ENCODE measurements at places on chromosomes 3 and 15.
A peak's percentile ranks its signal among the peaks of the same experiment; 100 is the strongest.

GRCh38 chr3:10700821-10701220 lies 115.2 kb upstream of the SLC6A11 start:
- no peak for DNase-seq

- no peak for DNase-seq
These were observed 13.5 kb downstream of the IQGAP1 start for GRCh38 chr15:90401495-90401894.

GRCh38 chr15:59994888-59995557 lies 9.1 kb upstream of the FOXB1 start:
- peak; percentile 30 for DNase-seq

- no peak for DNase-seq
These were observed 48.7 kb downstream of the ARRDC4 start for GRCh38 chr15:98009169-98009568.

GRCh38 chr3:138935863-138936740 lies 10.8 kb downstream of the FOXL2 start:
- peak; percentile 83 for DNase-seq

Measured in activated T-cell treated with anti-CD3 and anti-CD28 coated beads, Interleukin-2, amount 50 U/mL, for 1 hour (primary cell).